Fibroblast of mammary gland (primary cell): ENCODE measurements at places on chromosomes 6 and 20.

DNA sequence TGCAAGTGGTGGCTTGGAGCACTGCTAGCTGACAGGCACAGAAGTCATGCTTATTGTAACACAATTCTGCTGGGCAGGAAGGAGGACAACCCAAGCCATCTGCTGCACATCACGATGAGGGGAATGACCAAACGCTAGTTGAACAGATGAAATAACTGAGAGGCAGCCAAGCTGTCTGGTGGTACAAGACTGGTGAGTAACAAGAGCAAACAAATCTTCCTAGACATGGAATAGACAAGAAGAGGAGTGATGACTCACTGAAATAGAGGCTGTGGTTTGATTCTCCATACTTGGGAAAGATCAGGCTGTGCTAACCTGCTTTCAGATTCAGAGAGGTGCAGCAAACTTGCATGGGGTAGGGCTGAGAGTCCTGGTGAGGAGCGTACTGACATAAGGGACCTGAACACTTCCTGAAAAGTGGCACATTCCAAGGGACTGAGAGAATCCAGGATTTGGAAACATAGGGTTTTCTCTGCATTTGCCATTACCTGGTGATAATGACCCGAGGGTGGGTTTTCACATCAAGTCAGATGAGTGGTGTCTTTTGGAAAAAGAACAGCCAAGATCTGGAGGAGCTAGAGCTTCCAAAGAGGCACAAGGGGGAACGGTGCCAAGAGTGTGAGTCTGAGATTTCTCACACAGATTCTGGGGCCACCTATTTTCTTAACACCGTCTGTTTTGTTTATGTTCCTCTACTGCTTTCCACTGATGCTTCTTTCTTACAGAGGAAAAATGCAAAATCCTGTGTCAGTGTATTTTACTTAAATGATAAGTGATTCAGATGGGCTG, 60.0 kb downstream of the PRL start:
- DNase-seq = peak; percentile 99

DNA sequence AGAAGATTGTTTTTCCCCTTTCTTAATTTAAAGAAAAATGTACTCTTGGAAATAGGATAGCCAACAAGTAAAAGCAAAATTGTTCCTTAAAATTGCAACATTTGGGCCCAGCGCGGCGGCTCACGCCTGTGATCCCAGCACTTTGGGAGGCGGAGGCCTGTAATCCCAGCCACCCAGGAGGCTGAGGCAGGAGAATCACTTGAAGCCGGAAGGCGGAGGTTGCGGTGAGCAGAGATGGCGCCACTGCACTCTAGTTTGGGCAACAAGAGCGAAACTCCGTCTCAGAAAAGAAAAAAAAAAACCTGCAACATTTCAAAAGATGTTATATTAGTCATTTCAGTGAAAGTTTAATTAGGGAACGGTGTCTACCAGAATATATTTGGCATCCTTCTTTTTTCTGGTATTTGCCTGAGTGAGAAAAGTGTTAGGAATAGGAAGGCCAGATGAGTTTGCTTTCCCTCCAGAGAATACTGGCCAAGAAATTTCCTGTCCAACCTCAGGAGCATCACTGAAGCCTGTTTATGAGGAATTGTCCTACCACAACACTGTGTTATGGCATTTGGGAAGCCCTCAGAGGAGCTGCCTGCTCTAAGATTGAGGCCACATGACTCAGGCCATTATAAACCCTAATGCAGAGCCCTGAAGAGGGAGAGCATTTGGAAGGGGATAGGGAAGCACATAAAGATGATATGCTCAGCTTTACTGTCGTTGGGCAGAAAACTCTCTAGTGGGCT, 1.2 kb upstream of the GJA1 start:
- DNase-seq = peak; percentile 42

GRCh38 chr6:16766836-16767745, 5.8 kb upstream of the ATXN1 start:
- DNase-seq = peak; percentile 36

- no peak for DNase-seq
Observed at GRCh38 chr6:109770779-109771178, 79.7 kb downstream of the FIG4 start.

DNA sequence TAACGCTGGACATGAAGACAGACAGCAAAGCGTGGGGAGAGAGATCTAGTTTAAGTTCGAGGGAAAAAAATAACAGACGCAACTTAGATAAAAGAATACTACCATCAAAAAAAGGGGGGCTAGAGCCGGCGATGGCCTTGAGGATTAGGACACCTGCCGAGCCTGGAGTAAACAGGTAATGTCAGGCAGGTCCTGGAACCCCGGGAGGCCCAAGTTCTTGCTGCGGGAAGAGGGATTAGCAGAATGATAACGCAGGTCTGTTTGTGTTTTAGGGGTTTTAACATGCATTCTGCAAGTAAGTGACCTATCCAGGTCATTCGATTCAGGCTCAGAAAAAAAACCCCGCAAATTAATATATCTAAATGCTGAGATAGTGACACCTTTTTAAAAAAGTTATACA, 754 bp upstream of the TMEM170B start:
- DNase-seq = no peak

DNA sequence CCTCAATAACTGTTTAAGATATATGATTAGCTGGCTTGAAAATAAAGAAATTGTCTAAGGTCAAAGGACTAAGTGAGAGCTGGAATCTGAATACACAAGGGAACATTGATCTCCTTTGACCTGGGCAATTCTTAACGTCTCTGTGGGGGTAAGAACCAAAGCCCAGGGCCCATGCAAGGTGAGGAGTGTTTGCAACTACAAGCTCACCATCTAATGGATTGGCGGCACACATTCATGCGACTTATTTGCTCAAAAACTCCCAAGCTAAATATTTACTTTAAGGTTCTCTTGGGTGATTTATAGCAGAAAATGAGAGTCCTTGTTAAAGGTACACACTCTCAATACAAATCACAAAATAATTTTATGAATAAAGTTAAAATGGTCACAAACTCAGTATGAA, 392.0 kb upstream of the FLRT3 start:
- no peak for DNase-seq

DNA sequence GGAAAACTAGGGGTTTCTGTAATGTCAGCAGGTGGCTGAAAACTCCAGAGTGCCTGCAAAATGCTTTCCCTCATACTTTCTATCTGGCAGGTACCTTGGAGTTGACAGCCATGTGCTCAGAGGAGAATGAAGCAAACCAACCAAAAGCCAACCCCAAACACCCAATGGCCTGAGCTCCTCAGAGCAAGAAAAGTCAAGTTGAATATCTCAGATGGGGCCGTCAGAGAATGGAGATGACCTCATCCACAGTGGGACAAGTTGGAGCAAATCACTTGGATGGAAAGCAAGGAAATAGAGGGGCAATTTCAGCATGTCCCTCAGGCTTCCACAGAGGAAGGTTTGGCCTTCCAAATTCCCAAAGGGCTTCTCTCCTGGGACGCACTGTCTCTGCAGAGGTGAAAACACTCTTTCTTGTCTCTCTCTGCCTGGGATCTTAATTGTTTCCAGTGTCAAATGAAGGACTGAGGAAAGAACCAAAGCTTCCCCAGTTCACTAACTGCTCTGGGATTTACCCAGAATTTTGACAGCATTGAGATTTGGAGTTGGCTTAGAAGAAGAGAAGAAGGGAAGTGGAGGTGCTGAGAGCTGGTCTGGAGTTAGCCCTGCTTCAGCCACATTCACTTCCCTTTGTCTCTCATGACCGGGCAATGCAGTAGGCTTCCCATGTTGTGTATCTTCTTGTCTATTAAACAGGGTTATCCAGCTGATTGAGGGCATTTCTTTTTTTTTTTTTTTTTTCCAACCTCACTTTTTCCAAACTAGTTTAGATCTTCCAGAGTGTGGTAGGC, 42.2 kb downstream of the PRND start:
- no peak for DNase-seq

GRCh38 chr6:25154034-25154596, 125.1 kb upstream of the CARMIL1 start:
- DNase-seq = no peak

DNA sequence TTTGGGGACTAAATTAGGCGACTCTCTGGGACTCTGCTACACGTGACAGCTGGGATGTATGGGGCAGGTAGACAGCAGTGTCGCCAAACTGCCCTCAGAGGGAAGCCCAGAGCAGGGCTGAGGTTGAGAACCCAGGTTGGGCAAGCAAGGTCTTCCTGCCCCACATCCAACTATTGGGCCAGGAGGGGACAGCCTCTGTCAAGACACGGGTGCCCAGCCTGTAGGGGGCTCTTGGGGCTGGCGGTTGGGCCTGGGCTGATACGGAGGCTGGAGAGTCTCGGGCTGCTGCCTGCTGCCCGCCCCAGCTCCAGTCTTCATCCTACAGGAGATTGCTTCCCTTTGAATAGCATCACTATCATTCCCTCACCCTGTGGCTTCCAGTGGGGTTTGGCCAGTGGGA, 33.3 kb downstream of the CPNE5 start:
- DNase-seq = no peak

DNA sequence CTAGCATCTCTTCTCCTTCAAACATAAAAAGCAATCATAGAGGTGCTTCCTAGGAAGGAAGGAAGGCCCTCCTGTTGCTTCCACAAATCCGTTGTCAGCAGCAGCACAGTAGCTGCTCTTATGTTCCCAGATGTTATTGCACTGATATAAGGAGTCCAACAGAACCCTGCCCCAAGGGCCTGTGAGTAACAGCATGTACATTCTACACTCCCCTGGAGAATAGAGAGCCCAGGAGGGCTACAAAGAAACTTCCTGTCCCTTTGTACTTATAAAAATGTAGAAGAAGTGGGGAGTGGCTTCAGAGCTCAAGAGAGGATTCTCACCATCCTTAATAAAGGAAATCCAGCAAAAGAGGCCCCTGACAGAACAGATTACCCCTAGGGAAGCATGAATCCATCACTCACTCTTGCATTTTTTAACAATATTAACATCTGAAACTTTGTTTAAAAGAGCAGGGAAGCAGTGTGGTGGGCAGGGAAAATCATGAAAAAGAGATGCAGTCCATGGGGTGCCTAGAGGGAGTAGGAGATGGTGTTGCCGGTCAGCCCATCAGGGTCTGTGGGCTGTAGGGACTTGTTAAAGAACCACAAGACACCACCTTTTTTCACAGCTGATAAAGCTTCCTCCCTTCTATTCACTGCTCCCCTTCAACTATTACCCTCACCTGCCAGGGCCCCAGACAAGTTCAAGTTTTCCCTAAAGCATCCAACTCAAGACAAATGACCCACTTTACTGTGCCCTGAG, 104.5 kb upstream of the ADGRF1 start:
- DNase-seq = peak; percentile 76

GRCh38 chr6:69261010-69261409, 535.8 kb downstream of the LMBRD1 start:
- no peak for DNase-seq

- DNase-seq = no peak
Observed at GRCh38 chr6:39801456-39802251, 9.5 kb downstream of the DAAM2 start.

- no peak for DNase-seq
Observed at GRCh38 chr20:16744178-16744807, 3.9 kb upstream of the OTOR start.

DNA sequence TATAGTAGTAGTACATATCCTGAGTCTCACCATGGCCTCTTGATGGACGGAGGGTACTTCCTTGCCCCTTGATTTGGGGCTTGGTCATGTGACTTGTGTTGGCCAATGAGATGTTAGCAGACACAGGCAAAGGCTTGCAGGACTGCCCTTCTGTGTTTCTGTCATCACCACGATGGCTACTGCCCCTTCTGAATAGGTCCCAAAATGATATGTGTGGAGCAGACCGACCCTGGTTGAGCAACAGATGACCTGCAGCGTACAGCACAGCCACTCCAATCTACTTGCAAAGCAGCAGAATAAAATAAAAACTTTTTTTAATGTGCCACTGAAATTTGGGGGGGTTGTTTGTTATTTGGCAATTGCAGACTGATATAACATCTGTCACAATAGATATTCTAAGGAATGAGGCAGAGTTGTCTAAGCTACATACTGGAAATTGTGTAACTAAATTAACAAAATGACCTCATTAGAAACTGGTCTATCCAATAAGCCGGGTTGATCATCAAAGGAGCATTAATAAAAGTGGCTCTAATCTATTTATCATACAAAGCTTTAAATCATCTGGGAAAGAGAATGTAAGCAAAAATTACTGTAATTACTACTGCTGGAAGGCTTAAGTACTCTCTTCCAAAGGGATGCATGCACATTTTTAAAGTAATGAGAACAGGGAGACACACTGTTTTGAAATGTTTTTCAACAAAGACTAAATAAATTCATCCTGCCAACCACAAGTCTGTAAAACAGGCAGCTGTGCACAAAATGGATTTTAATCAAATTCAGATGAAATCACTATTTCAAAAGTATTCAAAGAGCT, 209.5 kb downstream of the KIF16B start:
- DNase-seq = no peak

GRCh38 chr6:13044896-13045295, 283.4 kb downstream of the TBC1D7 start:
- DNase-seq = peak; percentile 10

DNA sequence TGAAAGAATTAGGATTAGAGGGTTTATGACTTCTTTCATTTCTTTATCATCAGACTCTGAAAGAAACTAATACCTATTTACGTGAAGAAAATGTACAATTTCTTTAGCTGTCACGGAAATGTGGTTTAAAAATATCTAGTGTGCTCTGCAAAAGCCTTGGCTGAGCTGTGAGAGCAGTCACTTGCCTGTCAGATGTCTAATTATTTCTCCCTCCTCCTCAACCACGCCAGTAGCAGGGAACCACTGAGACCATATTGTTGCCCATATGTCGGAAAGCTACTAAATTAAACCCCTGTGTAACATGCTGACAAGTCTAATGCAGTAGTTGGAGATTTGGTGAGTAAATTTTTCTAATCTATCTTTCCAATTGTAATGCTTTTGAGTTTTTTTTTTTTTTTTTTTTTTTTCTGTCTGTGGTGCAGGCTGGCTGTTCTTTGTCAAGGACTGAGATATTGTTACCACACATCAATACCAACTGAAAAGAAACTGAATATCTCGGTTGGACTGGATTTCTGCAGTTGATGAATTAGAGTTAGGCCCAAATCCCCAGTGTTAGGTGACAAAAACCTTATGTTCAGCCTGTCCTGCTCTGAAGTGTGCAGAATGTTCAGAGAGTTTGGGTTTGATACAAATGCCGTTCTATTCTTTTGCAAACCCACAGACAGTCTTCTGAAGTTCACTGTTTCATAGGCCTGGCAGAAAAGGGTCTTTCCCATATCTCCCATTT, 302.9 kb upstream of the SYNCRIP start:
- DNase-seq = no peak

GRCh38 chr6:1244941-1245340, 67.0 kb upstream of the FOXQ1 start:
- DNase-seq = peak; percentile 14

DNA sequence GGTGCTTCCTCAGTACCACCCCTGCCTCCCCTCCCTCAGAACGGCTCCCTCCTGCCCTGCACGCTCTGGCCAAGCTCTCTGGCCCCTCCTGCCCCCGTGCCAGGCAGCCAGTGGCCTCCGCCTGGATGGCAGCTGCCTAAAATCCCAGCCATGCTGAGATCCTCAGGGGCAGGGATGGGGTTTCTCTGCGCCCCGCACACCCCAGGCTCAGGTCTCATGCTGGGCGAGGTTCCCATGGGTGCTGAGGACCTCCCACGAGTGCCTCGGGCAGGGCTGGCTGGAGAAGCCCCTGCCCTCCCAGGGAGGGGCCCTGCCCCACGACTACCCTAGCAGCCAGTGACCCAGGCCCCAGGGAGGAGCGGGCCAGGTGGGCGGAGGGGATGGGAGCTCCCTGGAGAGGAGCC, 2.7 kb downstream of the PTK6 start:
- no peak for DNase-seq
